HFFc6 (cell line): ENCODE measurements at places on chromosomes 16 and 17.
A peak's percentile ranks its signal among the peaks of the same experiment; 100 is the strongest.

GRCh38 chr17:17468217-17469010, 8.4 kb upstream of the MED9 start:
- no peak for DNase-seq

DNA sequence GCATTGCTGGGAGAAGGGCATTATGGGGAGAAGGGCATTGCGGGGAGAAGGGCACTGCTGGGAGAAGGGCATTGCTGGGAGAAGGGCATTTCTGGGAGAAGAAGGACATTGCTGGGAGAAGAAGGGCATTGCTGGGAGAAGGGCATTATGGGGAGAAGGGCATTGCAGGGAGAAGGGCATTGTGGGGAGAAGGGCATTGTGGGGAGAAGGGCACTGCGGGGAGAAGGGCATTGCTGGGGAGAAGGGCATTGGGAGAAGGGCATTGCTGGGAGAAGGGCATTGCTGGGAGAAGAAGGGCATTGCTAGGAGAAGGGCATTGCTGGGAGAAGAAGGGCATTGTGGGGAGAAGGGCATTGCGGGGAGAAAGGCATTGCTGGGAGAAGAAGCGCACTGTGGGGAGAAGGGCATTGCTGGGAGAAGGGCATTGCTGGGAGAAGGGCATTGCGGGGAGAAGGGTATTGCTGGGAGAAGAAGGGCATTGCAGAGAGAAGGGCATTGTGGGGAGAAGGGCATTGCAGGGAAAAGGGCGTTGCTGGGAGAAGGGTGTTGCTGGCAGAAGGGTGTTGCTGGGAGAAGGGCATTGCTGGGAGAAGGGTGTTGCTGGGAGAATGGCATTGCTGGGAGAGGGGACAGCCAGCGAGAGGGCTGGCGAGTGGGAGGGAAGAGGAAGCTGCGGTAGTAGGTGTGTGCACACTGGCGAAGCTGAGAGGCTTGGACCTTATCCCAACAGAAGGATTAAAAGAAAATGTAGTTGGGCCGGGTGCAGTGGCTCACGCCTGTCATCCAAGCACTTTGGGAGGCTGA, 4.6 kb upstream of the PYDC1 start:
- DNase-seq: no peak

- no peak for DNase-seq
Observed at GRCh38 chr16:85380905-85381737, 232.0 kb upstream of the GSE1 start.

DNA sequence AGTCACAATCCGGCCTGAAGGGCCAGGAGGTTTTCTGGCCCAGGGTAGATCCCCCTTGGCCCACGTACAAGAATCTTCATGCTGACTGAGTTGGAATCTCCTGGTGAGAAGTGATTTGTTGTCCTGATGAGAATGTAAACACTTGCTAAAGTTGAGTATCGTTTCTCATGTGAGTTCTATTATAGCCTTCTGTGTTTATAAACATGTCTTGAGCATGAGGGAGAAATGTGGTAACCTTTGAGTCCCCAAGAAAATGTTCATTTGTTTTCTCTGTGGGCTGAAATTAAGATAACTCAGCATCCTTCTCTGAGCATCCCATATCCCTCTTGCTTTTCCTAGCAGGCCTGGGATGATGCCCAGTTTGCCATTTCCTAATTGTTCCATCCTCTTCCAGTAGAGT, 204.8 kb downstream of the FTO start:
- DNase-seq: no peak

DNA sequence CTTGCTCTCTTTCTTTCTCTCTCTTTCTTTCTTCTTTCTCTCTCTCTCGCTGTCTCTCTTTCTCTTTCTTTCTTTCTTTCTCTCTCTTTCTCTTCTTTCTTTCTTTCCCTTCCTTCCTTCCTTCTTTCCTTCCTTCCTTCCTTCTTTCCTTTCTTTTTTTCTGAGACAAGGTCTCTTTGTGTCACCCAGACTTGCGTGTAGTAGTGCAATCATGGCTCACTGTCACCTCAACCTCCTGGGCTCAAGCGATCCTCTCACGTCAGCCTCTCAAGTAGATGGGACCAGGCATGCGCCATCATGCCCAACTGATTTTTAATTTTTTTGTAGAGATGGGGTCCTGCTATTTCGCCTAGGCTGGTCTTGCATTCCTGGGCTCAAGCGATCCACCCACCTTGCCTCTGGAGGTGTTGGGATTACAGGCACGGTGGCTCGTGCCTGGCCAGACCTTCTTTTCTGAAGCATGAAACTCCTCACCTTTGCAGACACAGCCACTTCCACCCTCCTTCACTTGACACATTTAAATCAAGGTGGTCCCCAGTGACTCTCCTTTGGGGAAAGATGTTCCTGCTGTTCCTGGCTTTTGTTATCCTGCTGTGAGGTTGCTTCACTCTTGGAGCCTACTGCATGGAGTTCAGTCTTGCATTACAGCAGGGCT, 26.8 kb upstream of the NKD1 start:
- DNase-seq: no peak

DNA sequence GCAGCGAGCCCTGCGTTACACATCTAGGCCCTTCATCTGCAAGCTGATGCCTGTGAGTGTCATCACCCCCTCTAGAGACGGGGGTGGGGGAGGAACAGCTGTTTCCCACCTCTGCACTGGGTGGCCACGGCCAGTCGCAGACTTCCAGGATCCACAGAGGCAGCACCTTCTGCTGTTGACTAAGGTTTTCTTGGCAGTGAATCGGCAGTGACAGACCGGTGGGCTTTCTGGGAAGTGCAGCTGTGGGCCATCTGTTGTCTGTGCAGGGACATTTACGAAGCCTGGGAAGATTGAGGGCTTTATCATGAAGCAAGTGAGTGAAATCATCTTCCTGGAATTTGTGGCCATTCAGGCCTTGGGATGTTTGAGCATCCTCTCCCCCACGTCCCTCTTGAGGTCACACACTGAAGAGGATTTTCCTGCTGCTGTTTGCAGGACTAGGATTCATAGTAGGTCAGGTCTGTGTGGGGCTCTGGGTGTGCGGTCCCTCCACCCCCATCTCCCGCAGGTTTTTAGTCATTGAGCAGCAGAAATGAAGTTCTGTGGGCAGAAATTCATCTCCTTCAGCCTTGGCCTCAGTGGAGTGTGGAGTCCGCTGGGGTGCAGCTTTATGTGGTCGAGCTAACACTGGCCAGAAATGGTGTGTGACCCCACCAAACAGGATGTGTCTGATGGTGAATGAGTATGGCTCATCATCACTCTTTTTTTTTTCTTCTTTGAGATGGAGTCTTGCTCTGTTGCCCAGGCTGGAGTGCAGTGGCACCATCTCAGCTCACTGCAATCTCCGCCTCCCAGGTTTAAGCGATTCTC, 12.0 kb downstream of the PGS1 start:
- DNase-seq: peak; percentile 95

DNA sequence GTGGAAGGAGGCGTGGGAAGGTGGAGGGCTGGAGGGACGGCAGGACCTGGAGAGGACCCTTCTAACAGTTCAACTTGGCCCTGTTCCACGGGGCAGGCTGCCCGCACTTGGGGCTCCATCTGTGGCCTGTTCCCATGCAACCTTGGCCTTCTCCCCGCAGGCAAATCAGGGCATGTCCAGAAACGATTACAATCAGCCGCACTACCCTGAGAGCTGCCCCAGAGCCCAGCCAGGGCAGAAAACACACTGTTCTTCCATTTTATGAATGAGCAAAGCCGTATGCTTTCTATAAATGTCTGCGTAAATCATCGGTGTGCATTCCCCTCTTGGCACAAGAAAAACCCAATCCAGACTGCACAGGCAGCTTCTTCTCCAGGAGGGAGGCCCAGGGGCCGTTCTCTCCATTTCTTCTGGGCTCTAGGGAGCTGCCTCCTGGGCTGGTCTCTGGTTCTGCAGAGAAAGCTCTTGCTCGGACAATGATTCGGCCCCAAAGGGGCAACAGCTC, 228.7 kb downstream of the SOX9 start:
- no peak for DNase-seq

- DNase-seq: no peak
Observed at GRCh38 chr16:49838441-49839016, 17.4 kb downstream of the ZNF423 start.

DNA sequence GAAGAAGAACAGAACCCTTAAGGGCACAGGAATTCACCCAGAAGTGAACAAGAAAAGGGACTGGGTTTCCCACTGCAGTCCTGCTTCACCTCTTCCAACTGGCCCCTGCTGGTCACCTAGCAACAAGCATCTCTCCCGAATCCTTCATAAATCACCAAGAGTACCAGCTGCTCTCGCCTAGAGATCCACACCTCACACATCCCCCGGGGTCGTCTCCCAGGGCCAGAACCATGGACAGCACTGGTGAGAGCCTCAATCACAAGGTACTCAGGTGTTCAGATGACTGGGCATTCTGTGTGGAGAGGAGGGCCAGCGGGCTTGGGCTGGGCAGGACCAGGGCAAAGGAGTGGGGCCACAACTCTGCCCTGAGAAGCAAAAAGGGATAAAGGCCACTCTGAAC, 65.9 kb downstream of the CCT6B start:
- no peak for DNase-seq

DNA sequence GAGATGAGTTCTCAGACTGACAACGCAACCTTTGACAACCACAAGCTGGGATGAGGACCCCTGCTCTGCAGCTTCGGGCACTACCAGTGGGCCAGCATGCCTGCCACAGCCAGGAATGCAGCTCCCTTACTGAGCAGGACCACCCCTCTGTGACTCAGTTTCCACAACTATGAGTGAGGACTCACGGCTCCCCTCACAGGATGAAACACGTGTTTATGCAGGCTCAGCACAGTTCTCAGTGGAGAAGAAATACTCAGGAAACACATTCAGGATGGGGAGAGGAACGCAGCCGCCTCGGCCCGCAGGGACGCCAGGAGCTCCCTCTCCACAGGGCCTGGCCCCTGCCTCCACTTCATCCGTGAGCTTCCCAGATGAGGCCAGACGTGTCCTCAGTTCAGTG, 14.1 kb downstream of the DNASE1 start:
- DNase-seq: no peak

GRCh38 chr16:50263060-50263909, 3.1 kb upstream of the ADCY7 start:
- DNase-seq: no peak

DNA sequence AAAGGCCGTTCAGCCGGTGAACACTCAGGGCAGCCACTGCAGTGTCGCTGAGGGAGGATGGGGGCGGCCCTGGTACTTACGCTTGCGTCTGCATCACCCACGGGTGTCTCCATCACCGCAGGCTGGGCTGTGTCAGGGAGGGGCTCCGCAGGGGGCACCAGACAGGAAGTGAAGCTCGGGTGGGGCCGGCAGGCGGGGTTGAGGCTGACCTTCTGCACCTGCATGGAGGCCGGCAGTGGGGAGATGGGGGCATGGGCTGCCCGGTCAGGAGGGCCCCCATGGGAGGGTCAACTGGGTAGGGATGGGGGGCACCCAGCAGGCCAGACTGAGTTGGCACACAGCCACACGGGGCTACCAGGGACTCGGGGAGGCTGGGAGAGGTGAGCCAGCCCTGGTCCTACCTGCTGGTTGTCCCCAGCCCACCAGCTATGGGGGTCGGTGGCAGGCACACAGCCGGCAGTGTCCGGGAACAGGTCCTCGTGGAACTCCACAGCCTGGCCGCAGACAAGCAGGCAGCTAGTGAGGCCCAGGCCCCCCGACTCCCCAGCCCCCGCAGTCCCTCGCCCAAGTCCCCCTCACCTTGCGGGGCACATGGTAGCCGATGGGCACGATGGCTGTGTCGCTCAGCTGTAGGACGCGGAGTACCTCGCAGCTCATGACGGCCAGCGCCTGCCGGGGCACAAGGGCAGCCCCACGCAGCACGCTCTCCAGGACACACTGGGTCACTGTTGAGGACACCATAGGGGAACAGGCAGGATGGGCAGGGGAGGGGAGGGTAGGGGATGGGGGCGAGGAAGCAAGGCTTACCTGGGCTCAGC, 7.2 kb upstream of the VASN start:
- no peak for DNase-seq

DNA sequence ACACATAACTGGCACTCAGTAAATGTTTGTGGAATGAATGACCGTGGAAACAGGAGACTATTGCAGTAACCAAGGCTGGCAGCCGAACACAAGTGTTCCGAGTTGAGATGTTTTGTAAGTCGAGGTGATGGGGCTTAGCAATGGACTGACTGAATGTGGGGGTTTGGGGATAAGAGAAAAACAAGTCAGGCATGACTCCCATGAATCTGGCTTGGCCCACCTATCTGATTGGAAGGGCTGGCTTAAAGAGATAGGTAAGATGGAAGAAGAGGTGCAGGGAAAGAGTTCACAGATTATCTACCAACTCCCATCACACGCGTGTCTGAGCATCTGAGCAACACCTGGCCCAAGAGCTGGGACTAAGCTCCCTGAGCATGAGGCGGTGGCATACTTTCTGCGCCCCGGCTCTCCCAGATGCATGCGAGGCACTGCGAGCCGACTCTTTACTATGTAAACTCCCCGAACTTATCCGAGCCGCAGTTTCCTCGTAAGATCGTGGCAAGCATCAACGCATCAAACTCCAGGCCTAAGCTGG, 539 bp downstream of the IFT20 start:
- peak; percentile 42 for DNase-seq

DNA sequence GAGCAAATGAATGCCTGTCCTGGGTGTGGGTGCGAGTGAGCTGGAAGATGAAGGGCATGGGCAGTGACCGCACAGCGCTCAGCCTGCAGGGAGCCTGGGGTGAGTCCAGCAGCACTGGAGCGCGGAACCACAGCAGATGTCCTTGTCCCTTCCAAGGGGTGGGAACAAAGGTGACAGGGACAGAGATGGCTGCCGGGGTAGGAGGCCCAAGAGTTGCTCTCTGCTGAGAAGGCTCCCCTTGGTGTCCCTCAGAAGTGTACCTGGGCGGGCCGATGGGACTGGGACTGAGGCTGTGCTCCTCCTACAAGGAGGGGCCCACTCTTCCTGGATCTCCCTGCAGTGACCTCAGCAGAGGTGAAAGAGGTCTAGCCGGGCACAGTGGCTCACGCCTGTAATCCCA, 7.6 kb upstream of the PGAP6 start:
- DNase-seq: no peak
